ENCODE measurements at places on chromosomes 5 and 9. TPM values are rescaled to one million over a fixed set of nuclear protein-coding genes. Genes with fewer than 3 reads are reported as not detected.

GRCh38 chr9:76255781-76256455, 138.3 kb downstream of the RFK start:
- DNase-seq: peak; percentile 72

DNA sequence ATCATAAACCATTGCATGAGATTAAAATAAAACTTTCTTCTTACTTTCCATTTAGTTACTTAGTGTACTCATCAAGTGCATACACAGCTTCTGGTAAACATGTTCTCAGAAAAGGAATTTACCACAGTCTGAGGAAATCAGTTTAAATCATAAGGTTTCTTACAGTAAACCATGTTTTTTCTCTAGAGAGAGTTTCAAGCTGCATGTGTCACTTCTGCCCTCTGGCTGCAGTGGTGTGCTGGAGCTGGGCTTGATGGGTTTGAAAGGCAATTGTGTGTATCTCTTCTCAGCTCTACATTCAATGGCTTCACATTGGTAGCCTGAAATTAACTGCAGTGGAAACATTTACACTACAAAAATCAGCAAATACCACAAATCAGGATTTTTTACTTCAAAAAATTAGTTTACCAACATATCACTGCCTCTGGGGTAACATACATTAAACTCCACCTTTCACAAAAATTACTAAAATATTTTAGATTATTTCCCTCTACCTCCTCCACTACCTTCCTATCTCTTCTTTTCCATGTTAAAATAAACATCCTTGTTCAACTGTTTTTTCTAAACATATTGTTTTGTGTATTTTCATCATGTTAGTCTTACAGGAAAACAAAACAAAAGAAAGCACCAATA, 414.3 kb downstream of the ANXA1 start:
- DNase-seq: no peak

DNA sequence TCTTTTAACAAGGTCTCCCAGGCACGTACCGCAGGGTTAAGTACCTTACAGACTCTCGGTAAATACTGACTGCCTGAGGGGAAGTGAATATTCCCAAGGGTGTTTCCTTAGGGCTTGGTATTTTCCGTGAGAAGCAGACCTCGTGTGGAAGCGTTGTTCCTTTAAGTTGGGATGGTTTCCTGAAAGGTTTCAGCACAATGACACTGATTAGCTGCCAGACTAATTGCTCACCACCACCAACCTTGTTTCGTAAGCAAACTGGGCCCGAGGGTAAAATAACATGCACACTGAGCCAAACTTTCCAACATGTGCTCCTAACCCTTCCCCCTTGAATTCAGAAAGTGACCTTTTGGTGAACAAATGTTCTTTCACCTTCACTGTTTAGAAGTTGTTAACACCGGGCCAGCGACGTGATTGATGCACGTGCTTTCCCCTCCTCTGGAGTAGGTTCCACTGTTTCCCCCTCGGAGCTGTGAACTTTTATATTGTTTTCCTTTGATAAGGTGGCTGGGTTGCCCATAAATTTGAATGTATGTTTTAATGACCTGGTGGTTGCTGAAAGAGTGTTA, 128.1 kb upstream of the RPS23 start:
- no peak for DNase-seq

- DNase-seq: no peak
Observed at GRCh38 chr5:97142521-97143254, at the start of gene LIX1. Gene LIX1, minus strand, starts transcription at chr5:97142611. Its CDS starts 35 bp downstream, at chr5:97142576.

- DNase-seq: no peak
Observed at GRCh38 chr5:115190388-115190787, 20.7 kb upstream of the TRIM36 start.

Gene ORM2
- total RNA-seq: not detected

Gene STK32A
- total RNA-seq: 2.0 TPM

- no peak for DNase-seq
Observed at GRCh38 chr9:121253821-121254501, 14.0 kb upstream of the GSN start.

Gene PAEP
- total RNA-seq: not detected

Measured in uterus (tissue), 4 donors.